ENCODE measurements at places on chromosomes 1 and 21.

DNA sequence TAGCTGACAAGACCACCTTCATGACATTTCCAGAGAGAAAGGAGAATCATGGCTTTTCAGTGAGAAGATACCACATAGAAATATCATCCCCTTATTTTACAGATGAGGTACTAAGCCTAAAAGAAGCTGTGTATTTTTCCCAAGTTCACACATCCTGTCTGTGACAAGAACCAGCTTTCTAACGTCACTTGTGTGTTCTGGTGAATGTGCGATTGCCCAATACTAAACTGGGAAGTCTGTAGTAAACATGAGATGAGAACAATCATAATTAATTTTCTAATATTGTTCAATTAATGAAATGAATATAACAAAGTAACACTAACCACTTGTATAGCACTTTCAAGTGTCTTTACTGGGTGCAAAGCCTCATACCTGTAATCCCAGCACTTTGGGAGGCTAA is 46.0 kb downstream of the PTGER3 start:
- peak; percentile 16 for DNase-seq

DNA sequence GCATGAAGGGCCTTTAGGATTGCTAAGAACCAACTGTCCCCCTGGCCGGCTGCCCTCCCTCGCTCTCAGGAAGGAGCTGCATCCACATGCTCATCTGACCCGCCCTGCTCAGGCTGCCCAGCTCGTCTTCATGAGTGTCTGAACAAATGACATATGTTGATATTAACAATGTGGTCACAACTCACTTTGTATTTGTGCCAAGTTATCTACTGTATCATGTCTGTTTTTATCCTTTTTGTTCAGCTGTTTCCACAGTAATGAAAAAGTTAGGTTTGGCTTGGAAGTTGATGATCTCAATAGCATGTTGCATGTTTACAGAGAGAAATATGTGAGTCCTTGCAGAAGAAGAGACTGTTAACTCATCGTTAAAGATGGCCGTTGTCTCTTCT is 75.1 kb downstream of the PHTF1 start:
- no peak for DNase-seq

GRCh38 chr1:55536545-55536865 is 321.3 kb upstream of the USP24 start:
- no peak for DNase-seq

- DNase-seq: no peak
Observed at GRCh38 chr21:34801519-34802132, 132.8 kb downstream of the CLIC6 start.

- peak; percentile 33 for DNase-seq
Observed at GRCh38 chr21:34946385-34946840, 102.7 kb downstream of the RUNX1 start.

DNA sequence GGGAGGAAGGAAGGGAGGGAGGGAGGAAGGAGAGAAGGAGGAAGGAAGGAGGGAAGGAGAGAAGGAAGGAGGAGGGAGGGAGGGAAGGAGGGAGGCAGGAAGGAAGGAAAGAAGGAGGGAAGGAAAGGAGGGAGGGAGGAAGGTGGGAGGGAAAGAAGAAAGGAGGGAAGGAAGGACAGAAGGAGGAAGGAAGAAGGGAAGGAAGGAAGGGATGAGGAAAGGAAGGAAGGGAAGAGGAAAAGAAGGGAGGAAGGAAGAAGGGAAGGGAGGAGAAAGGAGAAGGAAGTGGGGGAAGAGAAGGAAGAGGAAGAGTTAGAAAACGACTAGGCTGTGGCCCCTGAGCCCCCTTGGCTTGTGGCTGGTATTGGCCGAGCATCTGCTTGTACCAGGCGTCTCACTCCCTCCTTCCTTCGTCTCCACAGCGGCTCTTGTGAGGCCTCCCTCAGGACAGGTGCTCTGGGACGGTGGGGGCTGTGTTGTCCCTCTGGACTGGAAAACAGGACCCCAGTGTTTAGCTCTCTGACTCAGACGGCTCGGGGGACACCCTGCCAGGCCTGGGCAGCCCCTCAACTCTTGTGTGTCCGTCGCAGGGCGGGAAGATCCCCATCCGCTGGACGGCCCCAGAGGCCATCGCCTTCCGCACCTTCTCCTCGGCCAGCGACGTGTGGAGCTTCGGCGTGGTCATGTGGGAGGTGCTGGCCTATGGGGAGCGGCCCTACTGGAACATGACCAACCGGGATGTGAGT is 36.2 kb upstream of the C1QA start:
- DNase-seq: no peak

DNA sequence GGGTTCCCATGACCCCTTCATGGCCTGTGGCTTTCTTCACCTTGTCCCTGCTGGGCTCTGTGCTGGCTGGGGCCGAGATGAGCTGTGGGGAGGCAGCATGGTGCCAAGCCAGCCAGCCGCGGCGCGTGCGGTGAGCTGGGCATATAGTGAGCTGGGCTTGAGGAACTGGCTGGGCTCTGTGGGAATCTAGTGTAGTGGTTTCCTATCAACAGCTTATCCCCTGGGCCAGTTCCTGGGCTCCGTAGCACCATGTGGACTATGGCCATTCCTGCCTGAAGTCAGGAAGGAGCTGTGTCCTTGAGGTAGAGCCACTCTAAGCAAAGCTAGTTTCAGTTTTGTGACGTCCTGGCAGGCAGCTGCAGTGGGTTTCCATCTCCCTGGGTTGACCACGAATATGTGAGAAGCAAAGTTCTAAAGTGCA is 1.8 kb downstream of the NCMAP start:
- no peak for DNase-seq

DNA sequence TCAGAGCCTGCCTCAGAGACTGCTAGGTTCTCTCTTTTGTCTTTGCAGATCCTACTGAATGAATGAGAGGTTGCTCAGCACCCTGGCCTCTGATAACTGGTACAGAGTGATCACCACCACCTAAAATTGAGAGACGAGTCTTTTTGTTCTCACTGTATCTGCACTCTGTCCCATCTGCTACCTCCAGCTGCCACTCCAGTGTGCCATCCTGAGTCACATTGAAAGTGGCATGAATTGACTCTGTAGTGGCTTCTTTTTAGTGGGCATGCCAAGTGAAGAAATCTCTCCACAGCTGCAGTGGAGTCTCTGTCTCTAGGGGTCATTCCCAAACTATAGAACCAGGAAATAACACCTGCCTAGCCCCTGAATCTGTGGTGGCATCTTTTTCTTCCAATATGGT is 14.7 kb downstream of the CAMK1G start:
- no peak for DNase-seq

GRCh38 chr21:36654324-36654723 is 44.6 kb upstream of the SIM2 start:
- DNase-seq: no peak

- peak; percentile 34 for DNase-seq
Observed at GRCh38 chr1:162335126-162335525, 41.5 kb downstream of the SPATA46 start.

DNA sequence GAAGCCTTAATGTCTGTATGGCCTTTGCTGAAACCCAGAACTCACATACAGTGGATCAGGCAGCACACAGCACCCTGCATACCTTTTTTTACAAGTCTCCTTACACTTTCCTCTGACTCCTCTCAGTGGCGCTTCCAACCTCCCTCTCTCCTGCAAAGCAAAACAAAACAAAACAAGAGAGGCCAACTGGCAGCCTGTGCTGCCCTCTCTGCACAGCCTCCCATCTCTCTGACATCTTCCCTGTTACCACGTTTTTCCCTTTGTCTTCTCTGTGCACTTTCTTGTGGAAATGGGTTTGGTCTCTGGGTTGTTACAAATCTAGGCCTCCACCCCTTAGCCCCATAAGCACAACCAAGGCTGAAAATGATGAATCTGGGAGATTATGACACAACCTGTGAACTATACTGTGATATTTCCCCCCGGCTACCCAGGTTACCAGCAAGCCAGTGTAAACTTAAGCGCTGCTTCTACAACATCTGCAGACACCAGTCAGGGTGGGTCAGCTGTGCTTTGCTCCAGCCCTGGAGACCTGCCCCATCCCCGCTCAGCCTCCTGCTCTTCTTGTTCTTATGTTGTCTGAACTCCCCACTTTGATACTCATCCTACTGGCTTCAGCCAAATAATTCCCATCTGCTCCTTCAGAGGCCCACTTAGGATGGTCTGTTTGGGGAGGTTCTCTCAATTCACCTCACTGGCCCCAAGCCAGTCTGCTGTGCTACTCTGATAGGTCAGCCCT is 54.9 kb upstream of the FMOD start:
- DNase-seq: no peak

- peak; percentile 80 for DNase-seq
Observed at GRCh38 chr1:28437264-28437923, 67.9 kb downstream of the PHACTR4 start.

- no peak for DNase-seq
Observed at GRCh38 chr1:68528243-68528642, 31.4 kb upstream of the DEPDC1 start.

- DNase-seq: no peak
Observed at GRCh38 chr1:196977278-196977677, at the start of gene CFHR5. Gene CFHR5 (plus strand): TSS chr1:196977556. CDS start chr1:196977665, 109 bp downstream.

DNA sequence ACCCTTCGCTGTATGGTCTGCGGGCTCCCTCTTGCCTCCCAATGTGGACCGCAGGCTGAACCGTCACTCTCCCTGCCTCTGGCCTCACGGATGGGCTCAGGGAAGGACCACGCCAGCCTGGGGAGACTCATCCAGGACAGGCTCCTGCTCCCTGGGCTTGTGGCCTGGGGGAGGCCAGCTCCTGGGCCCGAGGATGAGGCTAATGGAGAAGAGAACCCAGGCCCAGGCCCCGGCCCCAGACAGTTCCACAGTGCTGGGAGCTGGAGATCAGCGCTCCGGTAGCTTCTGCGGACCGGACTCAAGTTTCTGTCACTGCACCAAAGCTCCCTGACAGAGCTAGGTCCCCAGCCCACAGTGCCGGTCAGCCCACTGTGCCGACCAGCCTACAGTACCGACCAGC is 13.4 kb upstream of the PLEKHG5 start:
- no peak for DNase-seq

DNA sequence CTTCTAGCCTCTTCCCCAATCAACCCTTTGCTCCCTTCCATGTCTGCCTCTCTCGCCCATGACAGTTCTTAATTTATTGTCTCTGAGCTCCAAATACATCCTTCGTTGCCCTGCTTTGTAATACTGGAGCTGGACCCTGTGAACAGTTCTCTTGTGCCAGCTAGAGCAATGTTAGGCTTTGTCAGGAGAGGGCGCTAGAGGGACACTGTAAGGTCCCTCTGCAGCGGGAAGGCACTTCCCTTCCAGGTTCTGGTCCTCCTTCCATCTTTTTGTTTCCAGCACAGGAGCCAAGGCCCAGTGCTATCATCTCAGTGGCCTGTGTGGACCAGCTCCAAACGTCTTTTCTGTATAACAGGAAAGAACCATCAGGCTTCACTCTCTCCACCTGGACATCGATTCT is 95.9 kb downstream of the PTPRU start:
- peak; percentile 55 for DNase-seq

Data from inflammatory macrophage treated with lipopolysaccharide for 1 hour (primary cell).